Amniotic epithelial cell (primary cell): ENCODE measurements at places on chromosomes 2 and 18.

DNA sequence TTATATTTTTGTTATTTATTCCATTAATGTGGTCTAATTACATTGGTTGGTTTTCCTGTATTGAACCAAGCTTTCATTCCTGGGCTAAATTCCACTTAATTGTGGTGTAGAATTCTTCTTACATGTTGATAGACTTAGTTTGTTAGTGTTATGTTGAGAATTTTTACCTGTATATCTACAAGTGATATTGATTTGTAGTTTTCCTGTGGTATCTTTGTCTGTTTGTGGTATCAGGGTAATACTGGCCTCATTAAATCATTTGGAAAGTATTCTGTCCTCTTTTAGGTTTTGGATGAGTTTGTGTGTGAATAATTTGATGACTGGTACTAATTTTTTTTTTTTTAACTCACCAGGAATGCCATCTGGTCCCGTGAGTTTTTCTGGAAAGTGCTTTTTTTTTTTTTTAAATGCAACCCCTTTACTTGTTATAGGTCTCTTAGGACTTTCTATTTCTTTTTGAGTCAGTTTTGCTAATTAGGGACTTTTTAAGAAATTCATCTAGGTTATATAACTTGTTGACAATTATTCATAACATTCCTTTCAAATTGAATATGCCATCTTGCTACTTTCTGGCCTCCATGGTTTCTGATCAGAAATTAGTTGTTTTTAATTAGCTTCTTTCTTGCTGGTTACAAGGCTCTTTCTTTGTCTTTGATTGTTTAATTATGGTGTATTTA is 232.8 kb downstream of the CCDC85A start:
- DNase-seq, result no peak

DNA sequence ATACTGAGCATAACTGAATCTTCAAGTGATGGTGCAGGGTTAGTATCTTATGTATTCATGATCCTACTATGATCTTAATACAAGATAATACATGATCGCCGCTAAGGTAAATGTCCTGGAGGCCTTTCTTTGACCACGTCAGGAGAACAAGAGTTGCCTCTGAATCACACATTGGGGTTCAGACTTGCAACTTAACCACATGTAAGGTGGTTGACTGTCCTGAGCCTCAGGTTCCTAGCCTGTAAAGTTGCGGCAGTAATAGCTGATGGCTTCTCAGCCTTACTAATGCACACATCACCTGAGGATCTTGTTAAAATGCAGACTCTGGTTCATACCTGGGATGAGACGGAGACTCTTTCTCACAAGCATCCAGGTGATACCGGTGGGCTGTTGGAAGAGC is 112.5 kb downstream of the MGAT5 start:
- no peak for DNase-seq

GRCh38 chr2:164314148-164314547 is 307.1 kb downstream of the GRB14 start:
- DNase-seq, result peak; percentile 1

GRCh38 chr2:68776124-68776523 is 41.5 kb downstream of the ARHGAP25 start:
- no peak for DNase-seq

DNA sequence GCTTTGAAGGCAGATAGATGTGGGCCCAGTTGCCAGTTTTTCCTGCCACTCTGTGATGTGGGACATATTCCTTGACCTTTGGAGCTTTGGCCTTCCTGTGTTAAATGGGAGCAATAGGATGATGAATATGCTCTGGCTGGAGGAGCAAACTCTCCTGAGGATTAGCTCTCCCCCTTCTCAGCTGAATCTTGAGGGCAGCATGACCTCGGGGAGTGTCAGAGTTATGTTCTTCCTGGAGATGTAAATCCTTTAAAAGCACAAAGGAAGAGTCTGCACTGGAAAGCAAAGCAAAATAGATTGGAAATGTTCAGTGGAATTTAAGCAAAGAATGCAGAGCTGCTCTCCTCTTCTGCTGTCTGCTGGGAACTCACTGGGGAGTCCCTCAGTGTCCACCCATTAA is 160.1 kb downstream of the ALK start:
- DNase-seq, result no peak

GRCh38 chr2:126750506-126750905 is 94.5 kb downstream of the GYPC start:
- DNase-seq, result no peak

GRCh38 chr2:12805033-12805432 is 88.3 kb downstream of the TRIB2 start:
- no peak for DNase-seq

- DNase-seq, result peak; percentile 32
Measured at GRCh38 chr2:11574176-11575046, 40.6 kb downstream of the GREB1 start.

GRCh38 chr2:152097290-152097800 is 1.5 kb downstream of the CACNB4 start:
- peak; percentile 9 for DNase-seq

- peak; percentile 12 for DNase-seq
Measured at GRCh38 chr2:167196461-167197252, 308.4 kb downstream of the XIRP2 start.
